HT-29 (cell line): ENCODE measurements at places on chromosomes 5 and 9. TPM values are rescaled to one million over a fixed set of nuclear protein-coding genes. Genes with fewer than 3 reads are reported as not detected.

GRCh38 chr9:79741381-79741780 lies 169.6 kb downstream of the TLE4 start:
- DNase-seq = no peak

ENTPD2 gene
- total RNA-seq = 2.5 and 2.7 TPM in 2 replicates

- DNase-seq = no peak
Observed at GRCh38 chr5:135505973-135506372, 29.8 kb downstream of the NEUROG1 start.

ARRDC1 gene
- 189 and 203 TPM in 2 replicates for total RNA-seq

INSL4 gene
- 0.20 TPM in 1 of 2 replicates, not detected in the other for total RNA-seq
